Osteocyte (in vitro differentiated cells): ENCODE measurements at places on chromosomes 3 and 15.

DNA sequence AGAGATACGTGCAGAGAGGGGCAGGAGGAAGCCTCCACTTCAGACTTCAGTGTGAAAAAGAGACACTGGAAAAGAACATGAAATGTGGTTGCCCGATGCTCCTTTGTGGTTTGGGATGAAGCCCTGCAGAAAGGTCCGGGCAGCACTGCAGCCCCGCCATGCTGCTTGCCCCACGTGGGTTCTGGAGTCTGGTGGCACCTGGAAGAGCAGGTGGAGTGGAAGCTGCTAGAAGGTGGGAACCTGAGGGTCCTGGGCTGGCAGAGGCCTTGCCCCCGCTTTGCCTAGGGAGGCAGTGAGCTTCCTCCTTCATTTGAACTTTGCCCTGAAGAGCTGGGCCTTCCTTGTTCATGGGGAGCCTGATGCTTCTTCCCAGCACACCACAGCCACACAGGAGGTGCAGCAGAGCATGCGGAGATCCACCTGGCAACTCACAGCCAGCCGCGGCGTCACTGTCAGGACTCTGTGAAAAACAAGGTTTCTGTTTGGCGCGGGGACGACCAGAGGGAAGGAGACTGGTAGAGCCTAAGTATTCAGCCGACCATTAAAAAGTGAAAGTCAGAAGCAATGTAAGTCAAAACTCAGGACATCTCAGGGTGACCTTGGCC lies 59.0 kb downstream of the APBA2 start:
- no peak for DNase-seq

DNA sequence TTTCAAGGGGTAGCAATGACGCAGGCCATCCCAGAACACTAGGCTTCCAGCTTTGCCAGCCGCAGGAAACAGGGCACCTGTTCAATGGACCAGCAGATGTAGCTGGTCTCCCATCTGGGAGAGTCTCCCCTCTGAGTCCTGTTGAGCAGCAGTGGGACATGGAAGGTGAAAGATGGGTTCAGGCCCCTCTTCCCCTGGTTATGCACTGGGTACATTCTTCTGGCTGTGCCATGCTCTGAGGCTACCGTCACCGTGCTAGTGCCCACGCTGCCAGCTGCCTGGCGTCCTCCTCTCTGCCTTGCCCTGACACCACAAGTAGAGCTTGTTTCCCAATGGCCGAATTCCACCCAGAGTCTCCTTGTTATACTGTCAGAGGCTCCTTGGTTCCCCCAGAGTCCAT lies 63.1 kb downstream of the TLE3 start:
- DNase-seq, result no peak

GRCh38 chr15:84702961-84703482 lies 12.9 kb downstream of the SEC11A start:
- DNase-seq, result no peak

DNA sequence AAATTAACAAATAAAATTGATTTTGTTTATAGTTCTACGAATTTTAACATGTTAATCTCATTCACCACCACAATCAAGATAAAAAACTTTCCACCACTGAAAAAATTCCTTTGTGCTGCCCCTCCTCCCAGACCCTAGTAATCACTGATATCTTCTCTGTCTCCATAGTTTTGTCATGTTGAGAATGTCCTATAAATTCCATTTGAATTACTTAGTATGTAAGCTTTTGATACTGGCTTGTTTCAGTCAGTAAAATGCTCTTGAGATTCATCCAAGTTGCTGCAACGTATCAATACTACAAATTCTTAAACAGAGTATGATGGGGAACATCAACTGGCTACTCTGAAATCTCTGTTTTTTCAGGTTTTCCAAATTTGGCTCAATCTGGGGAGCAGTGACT lies 129.6 kb downstream of the CTNNB1 start:
- DNase-seq, result no peak

DNA sequence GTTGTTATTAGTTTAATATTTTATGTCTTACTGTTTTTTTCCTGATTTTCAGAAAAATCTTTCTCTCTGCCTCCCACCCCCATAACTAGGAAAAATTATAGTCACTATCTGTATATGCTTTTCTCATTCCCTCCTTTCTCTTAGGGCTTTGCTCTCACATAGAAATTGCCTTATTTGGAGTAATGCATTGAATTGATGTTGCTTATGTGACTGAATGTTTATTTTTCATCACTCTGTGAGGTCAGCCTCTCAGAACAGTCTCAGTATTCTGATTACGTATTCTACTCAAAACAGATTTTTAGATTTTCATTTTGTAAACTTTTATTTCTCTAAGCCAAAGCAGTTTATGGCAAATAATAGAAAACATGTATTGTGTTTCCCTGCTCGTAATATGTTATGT lies 121.0 kb downstream of the SLMAP start:
- DNase-seq, result no peak

- DNase-seq, result no peak
These were observed 1350.3 kb downstream of the ROBO2 start for GRCh38 chr3:78390221-78390620.

GRCh38 chr15:90496791-90497190 lies 32.9 kb upstream of the CRTC3 start:
- no peak for DNase-seq

- DNase-seq, result no peak
These were observed 91.4 kb downstream of the WWTR1 start for GRCh38 chr3:149566292-149566975.

- DNase-seq, result no peak
These were observed at the start of gene SLC27A2 for GRCh38 chr15:50181969-50182218. Gene SLC27A2, plus strand, starts transcription at chr15:50182196. Its CDS starts 232 bp downstream, at chr15:50182428.

GRCh38 chr3:54733106-54734006 lies 194.5 kb downstream of the LRTM1 start:
- no peak for DNase-seq

DNA sequence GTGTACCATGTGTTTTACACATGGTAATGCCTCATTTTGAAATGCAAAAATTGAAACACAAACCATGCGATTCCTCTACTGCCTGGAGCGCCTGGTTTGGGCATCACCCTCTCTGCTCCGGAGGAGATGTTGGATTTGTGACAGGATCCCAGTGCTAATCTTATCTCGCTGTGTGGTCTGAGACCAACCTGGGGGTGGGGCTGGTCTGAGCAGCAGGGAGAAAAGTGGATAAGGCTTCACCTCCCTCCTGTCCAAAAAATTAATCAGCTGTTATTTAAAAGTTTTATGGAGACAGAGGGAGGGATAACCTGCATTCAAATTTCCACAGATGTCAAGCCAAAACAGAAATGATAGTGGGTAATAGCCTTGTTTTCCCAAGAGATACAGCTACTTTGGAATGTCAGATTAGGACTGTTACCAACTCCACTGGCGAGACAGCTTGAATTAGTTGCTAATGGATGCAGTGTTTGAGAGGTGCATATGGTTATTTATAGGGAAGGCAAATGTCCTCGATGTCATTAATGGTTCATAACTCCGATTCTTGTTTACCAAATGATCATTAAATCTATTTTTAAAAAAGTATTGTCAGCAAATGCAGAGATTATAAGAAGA lies 54.0 kb upstream of the SKOR1 start:
- no peak for DNase-seq

- DNase-seq, result no peak
These were observed 182.1 kb upstream of the TSC22D2 start for GRCh38 chr3:150225986-150226385.

- DNase-seq, result no peak
These were observed 891 bp downstream of the NXPE3 start for GRCh38 chr3:101779822-101780381.

DNA sequence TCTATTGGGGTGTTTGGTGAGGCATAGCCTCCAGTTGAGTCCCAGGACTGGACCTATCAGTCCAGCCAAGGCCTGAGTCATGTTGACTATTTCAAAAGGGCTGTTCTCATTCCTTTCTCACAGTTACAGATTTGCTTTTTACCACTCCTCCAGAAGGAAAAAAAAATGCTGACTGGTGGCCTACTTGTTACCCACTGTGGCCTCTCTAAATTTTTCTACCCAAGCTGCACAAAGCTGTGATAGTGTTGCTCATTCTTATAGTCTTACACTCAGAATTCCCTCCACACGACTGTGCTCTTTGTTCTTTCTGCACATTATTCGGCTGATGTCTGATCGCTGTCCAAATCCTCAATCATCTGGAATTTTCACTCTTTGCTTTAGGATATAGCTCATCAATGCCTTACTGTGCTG lies 1142.2 kb downstream of the IGSF11 start:
- DNase-seq, result no peak

DNA sequence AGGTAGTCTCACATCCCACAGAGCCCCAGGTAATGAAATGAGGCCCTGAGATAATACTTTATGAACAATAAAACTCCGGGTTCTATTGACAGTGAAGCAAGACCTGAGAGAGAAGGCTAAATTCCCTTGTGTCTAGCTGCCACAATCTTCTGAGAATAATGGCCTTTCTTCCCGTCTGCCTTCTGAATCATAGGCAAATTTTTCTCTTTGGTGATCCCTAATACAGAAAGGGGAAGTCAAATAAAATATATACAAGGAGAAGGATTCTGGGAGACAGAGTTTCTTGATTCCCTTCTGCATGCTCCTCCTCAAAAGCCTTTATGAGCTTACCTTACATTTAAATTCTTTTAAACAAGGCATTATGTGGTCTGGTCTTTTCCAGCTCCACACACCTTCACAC lies 29.9 kb upstream of the CCR2 start:
- no peak for DNase-seq

- no peak for DNase-seq
These were observed 617.5 kb downstream of the TBL1XR1 start for GRCh38 chr3:176579711-176580185.

DNA sequence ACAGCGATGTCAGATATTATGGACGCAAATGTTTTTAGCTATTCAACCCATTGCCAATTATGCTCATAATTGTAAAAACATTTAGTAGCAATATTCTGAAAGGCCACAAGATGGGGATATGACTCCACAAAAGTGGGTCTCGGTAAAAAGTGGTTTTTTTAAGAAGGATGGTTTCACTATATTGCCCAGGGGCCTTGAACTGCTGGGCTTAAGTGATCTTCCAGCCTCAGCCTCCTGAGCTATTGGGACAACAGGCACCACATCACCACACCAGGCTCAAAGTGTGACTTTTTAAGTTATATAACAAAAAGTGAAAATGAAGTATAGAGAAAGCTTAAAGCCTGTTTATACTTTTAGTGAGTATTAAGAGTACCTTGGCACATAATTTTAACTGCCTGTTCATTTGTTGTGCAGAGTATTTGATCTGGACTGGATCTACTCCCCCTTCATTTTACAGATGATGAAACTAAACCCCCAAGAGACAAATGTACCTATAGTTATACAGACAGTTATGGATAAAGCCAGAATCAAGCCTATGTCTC lies 9.4 kb downstream of the NAA50 start:
- no peak for DNase-seq

DNA sequence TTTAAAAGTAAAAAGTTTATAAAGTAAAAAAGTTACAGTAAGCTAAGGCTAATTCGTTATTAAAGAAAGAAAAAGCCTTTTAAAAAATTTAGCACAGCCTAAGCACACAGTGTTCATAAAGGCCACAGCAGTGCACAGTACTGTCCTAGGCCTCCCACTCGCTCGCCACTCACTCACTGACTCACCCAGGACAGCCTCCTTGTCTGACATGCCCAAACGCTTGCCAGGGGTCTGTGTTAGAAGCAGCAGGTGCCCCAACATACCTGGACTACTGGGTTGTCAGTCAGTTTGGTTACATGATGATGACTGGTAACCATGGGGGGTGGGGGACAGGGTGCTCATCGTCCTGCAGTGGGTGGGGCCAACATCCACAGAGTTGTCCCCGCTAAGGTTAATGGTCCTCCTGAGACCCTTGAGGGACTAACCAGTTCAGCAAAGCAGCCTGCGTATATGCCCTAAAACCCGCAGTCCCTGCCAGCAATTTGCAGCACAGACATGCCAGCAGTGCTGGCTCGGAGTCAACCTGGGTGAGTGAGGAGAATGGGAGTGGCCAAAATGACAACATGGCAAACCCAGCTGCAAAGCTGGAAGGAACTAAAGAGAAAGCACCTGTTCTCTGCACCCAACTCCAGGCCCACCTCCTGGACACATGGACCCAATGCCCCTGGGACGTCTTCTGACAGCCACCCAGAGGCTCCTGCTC lies 49.2 kb downstream of the CYFIP1 start:
- no peak for DNase-seq
